NCI-H226 (cell line): ENCODE measurements at places on chromosomes 2 and 18.

- DNase-seq: no peak
Measured at GRCh38 chr2:120958623-120959366, 223.1 kb downstream of the GLI2 start.

- DNase-seq: no peak
Measured at GRCh38 chr2:82811946-82812345, 1647.1 kb downstream of the SUCLG1 start.

- no peak for DNase-seq
Measured at GRCh38 chr2:118084491-118085089, 3.7 kb upstream of the INSIG2 start.

- no peak for DNase-seq
Measured at GRCh38 chr2:85018049-85018447, 47.1 kb downstream of the KCMF1 start.

DNA sequence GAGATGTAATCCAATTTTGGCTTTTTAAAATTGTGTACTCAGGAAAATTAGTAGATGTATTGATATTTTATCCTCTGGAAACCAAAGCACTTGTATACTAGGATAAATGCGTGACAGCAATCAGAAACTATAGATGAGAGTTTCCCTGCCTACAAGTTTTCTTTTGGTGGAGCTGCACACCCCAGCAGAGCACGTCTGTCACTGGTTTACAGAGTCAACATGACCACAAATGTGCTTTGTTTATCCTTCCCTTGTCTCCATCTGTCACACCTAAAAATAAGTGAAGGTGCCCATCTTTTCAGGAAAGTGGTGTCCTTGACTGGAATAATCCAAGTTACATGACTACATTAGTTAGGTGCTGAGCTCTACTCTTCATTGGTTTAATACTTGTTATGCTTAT is 210.4 kb upstream of the DSEL start:
- DNase-seq: no peak

DNA sequence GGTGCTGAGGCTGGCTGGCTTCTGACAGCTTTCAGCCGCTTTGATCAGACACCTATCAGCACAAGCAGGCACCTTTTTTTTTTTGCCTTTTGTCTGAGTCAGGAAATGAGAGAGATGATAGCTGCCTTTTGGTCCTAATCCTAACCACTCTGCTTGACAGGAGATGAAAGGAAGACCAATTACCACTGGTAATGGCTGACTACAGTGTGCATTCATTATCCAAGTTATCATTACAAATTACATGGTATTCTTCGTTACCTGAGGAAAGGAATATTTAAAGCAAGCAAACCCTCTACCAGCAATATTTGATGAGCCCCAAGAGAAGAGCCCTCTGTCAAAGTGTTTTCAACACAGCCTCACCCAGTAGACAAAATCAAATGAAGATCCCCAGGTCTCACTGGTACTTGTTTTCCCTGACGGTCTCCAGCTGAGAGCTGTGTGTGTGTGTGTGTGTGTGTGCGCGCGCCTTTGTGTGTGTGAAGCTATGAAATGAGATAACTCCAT is 925.7 kb downstream of the DCDC2C start:
- DNase-seq: no peak

- no peak for DNase-seq
Measured at GRCh38 chr18:31204833-31205232, 42.2 kb upstream of the DSC1 start.

DNA sequence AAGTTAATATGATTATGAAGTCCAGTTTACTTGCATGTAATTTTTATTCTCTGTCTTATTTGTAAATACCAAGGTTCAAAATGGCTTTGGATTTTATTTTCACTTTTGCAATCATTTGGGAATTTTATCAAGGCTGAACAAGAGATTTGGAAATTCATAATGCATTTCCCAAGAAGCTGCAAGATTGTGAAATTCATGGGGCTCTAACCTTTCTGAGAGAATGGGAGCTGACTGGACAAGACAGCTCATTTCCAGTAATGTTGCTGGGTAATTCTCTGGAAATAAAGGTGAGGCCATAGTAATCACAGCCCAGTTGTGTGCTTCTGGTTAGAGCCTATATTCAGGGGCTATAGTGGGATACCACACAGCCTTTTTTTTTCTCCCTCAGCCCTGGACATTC is 21.5 kb upstream of the NABP1 start:
- DNase-seq: peak; percentile 91

DNA sequence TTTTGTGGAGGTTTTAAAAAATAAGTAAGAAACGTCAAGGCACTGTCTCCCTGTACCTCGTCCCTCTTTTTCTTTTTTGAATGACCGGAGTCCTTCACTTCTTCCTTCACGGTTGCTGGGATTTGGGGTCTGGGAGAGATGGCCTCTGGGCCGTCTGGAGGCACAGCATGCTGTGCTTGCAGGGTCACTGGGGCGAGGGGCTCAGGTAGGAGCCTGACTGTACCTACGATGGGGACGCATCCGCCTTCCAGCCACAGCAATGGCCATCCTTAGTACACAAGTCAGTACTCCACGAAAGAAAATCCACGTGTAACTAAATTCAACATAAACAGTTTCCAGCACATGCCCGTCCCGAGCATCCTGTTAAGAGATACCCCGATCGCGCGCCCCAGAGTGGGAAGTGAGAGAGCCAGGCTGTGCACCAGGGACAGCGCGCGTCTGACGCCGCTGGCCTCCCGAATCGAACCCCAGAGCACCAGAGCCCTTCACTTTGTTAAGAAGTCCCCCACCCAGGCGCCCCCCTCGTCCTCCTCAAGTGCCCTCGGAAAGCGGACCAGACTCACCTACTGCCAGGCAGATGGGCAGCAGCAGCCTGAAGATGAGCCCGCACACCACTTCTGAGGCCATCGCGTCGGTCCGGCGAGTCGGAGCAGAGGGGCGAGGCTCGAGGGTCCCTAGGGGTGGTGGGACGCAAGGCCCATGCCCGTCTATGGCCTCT is 1.2 kb downstream of the PIEZO2 start:
- no peak for DNase-seq

DNA sequence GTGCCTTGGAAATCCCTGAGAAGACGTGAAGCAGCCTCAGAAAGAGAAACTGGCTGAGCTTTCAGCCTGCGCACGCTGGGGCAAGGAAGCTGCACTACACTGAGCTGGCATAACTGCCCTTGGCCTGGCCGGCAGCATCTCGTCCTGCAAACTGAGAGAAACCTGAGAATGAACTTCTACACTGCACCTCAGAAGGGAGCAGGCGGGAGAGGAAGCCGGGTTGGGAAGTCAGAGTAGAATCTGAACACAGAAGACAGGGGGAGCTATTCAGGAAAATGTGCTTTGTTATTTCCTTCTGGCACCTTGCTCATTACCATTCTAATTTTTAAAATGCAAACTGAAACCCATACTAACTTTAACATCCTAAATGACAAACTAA is 70.9 kb downstream of the ZEB2 start:
- DNase-seq: no peak

DNA sequence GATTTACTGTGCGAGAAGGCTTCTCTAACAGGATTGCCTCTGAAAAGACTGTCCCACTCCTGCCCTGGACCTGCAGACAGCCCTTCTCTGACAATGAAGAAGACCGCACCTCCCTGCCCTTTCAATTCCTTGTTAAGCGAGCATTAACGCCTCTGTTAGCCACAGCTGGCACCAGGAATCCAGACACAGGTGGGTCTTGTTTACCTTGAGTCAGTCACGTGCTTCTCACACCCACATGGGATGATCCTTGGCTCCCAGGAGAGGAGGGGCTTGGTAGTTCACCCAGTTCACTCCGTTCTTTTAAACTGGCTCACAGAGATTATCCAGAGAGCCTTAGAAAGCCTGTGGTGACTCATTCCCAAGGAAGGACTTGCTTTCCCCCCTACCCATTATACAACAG is 410.5 kb upstream of the MEIS1 start:
- no peak for DNase-seq

DNA sequence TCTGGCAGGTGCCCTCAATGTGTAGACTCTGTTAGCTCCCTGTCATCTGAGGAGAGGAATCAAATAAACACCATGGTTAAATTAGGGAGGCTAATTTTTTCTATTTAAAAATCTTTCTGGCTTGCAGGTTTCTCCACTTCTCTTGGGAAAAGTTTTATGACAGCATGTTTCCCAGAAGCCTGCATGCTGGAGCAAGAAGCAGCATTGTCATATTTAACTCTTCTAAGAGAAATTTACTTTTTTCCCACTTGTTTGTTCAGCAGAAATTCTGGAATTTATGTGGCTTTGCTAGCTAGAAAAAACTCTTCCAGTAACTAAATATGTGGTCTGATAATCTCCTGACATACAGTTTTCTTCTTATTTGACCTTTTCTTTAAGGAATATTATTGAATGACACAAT is 230.5 kb downstream of the PARD3B start:
- DNase-seq: no peak
